Stomach (tissue), 19 donors: ENCODE measurements at places on chromosomes 4 and X. TPM values are rescaled to one million over a fixed set of nuclear protein-coding genes. Genes with fewer than 3 reads are reported as not detected.

DNA sequence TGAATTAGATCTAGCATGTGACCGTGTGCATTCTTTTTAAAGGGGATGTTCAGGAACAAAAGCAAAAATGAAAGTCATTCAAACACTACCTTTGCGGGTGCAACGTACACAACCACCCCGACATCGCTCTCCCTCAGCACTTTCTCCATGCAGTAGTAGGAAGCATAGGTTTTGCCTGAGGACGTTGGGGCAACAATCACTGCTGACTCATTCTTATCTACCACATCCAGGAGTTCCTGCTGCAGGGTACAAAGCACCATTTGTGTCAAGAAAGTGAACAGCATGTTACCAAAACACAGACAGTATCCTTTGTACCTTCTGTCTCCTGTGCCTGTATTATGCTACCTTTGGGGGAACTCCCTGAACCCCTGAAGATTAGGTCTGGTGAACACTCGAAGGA, 58.6 kb downstream of the DDX60L start:
- H3K27ac ChIP-seq, result no peak overlapping the region
- H3K36me3 ChIP-seq, result peaks cover 69% of the 10 kb centered on the region
- no peak overlapping the region for H3K4me3 ChIP-seq
- H3K4me1 ChIP-seq, result no peaks in the 10 kb centered on the region

GRCh38 chrX:77694491-77694890, 91.5 kb downstream of the ATRX start:
- no peaks in the 10 kb centered on the region for H3K4me1 ChIP-seq
- H3K4me3 ChIP-seq, result no peak overlapping the region
- H3K36me3 ChIP-seq, result peaks cover 7% of the 10 kb centered on the region
- H3K27ac ChIP-seq, result no peak overlapping the region
- no peaks in the 10 kb centered on the region for H3K27me3 ChIP-seq

- no peaks in the 10 kb centered on the region for H3K27me3 ChIP-seq
- H3K4me1 ChIP-seq, result no peaks in the 10 kb centered on the region
- DNase-seq, result no peak
- no peak overlapping the region for H3K27ac ChIP-seq
- no peaks in the 10 kb centered on the region for H3K36me3 ChIP-seq
These were observed 658.5 kb downstream of the DACH2 start for GRCh38 chrX:86806786-86807185.

The SPANXB1 gene
- total RNA-seq, result not detected

The CDKL2 gene
- total RNA-seq, result not detected

The RAB39B gene
- under 0.01 TPM for total RNA-seq
